ENCODE measurements at places on chromosomes 6 and 20.

- DNase-seq: no peak
Measured at GRCh38 chr6:12861603-12862002, 145.0 kb downstream of the PHACTR1 start.

DNA sequence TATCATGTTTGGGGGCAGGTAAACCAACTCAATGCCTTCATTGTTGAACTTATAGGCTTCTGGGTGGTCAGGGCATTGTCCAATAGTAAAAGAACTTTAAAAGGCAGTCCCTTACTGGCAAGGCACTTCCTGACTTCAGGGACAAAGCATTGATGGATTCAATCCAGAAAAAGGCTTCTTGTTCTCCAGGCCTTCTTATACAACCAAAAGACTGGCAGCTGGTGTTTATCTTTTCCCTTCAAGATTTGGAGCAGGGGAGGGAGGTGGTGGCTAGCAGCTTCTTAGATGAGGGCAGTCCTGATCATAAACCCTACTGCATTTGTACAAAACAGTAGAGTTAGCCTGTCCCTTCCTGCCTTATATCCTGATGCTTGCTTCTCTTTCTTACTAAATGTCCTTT, 57.5 kb downstream of the NCOA3 start:
- DNase-seq: no peak

- DNase-seq: no peak
Measured at GRCh38 chr6:27334141-27334540, 22.1 kb upstream of the POM121L2 start.

DNA sequence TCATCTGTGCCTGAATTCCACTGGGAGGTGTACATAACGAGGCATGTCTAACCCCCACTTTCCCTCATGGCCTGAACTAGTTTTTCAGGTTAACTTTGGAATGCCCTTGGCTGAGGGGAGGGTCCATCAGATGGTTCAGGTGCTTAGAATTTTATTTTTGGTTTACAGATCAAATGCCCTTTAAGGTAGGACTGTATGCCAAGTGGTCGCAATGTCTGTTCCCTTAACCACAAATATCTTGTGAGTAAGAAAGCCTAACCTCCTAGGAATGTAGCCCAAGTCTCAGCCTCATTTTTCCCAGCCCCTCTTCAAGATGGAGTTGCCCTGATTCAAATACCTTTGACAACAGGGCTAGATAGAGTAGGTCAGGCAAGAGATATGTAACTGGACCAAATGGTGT, 78.4 kb downstream of the RNASET2 start:
- no peak for DNase-seq

GRCh38 chr6:170176136-170176897, 114.6 kb downstream of the DLL1 start:
- DNase-seq: no peak

DNA sequence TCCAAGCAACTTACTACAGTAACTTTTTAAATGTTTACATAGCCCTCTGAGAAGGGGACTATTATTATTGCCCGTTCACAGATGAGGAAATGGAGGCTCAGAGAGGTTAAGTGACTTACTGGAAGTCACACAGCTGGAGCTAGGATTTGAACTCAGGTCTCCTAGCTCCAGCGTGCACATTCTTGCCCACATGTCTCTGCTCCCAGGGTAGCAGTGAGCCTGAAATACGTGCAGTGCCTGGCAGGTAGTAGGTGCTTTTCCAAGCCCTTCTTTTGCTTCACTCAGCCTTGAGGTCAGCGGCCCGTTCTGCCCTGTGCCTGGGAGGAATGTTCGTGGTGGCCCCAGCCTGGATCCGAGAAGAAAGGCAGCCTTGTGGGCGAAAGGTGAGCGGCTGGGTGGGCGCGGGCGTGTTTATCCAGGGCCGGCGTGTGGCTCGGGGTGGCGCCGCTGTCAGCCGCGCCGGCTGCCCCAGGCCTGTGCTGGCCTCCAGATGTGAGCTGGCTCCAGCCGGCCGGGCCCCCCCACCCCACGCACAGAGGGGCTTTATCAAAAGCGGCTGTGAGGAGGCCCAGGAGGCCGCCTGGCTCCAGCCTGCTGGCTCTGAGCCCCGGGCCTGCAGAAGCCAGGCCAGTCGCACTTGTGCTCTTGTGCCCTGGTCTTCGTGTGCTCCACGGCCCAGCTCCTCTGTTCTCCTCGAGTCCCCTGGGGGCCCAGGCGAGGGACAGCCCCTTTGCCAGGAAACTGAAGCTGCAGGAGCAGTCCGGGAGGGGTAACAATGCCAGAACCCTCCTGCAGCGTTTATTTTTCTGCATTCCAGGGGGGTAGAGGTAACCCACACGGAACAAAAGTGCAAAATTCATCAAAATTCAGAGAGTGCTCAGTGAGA, 58.1 kb downstream of the UBE2V1 start:
- no peak for DNase-seq

DNA sequence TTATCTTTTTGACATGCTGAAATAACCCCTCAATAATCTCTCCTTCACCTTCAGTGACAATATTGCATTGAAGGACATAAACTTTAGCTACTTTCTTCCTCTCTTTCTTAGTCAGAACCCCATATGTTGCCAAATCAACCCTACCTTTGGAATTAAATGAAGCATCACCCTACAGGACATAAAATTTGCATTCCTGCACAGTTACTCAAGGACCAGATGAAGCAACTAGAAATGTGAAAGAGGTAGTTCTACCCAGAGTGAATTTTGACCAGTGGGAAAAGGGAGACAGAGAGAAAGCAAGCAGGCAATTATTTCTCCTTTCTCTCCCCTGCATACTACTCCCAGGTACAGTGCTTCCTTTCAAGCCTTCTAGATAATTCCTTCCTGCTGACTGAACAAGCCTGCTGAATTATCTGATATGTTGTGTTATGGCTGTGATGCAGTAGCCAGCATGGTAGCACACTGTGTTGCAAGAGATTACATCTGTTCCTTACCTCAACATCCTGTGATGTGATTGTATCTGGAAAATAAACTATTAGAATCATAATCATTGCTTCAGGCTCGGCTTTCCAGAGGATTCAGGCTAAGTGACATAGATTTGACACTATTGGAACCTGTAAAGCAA, 16.6 kb downstream of the TENT5A start:
- DNase-seq: no peak

- DNase-seq: no peak
Measured at GRCh38 chr6:117548797-117549301, 53.5 kb downstream of the GOPC start.

DNA sequence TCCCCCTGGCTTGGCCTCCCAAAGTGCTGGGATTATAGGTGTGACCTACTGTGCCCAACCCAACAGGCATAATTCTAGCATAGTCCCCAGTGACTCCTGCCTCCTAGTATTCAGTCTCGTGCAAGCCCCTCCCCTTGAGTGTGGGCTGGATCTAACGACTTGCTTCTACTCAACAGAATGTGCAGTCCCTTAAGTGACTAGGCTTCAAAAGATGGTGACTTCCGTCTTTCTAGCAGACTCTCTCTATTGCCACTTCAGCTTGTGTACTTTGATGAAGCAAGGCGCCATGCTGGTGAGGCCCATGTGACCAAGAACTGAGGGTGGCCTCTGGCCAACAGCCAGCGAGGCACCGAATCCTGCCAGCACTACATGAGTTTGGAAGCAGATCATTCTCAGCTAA, 109.6 kb upstream of the TRAF3IP2 start:
- DNase-seq: no peak

DNA sequence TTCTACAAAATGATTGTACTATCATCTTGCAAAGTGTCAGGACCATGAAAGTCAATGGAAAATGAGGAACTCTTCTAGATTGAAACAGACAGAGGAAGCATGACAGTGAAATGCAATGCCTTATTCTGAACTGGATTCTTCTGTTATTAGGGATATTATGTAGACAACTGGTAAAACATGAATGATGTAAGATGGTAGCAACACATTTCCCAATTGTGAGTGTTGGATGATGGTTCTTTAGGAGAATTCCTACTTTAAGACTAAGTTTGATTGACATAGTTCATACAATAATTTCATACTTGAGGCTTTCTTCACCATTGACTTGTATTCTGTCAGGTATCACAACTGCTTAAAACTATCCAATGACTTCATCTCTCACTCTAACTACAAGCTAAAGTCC, 4.5 kb downstream of the UBE3D start:
- DNase-seq: no peak

DNA sequence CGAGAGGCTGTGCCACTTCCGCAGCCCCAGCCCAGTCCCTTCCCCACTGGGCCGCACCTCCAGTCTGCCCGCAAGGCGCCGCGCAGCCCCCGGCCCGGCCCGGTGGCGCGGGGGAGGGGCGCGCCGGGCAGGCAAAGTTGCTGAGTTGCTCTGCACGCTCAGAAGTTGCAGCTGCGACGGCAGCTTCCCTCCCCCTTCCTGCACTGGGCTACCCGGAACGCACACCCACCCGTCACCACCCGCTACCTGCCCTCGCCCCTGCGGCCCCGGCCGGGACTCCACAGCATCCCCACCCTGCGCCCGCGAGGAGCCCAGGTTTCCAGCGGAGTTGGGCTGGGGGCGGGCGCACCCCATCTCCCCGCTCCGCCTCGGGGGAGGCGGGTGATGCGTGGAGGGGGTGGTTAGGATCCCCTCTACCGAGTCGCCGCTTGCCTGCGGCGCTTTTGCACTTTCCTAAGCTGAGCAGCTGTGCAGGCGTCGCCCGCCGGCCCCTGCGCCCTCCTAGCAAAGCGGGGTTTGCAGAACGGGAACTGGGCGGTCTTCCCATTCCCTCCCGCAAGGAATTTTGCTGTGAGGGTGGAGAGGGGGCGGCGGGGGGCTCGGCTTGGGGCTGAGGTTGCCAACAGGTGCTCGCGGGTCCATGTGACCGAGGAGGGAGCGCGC, 55.9 kb upstream of the RREB1 start:
- DNase-seq: peak; percentile 28

DNA sequence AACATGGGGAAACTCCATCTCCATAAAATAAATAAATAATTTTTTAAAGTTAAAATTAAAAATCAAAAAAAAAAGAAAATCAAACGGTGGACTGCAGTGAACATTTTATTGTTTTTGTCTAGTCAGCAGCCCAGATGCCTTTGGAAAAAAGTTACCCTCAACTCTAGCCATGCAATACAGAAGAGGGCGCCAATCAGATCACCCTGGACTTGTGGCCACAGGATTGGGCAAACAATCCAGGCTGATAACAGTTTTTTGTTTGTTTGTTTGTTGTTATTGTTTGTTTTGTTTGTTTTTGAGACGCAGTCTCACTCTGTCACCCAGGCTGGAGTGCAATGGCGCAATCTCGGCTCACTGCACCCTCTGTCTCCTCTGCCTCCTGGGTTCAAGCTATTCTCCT, 30.5 kb upstream of the NELFCD start:
- no peak for DNase-seq

DNA sequence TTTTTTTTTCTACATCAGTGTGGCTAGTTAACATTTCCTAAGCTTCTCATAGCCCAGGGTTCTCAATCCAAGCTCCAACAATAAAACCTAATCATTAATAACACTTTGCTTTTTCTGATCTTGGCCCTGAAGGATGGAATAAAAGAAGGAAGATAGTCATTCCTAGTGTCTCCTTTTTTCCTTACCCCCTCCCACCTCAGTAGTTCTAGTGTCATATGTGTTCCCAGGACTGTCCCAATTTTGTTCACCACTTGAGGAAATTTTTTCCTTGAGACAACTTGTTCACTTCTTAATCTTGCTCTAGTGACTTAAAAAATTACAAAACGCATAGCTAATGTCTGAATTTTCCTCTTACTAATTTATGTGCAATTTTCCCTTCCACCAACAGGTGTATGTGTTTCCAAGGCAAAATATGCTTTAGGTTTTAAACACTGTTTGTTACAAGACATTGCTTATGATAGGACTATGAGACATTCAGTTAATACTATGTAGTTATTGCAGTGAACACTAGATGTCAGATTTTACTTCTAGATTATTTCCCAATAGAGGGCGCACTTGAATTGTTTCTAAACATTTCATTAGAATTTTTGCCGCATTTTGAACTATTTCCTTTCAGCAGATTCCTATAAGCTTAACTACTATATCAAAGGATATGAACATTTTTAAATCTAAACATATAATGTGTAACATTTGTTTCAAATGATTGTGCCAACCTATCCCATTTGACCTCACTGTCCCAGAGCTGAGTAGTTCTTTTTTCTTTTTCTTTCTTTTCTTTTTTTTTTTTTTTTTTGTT, 18.5 kb upstream of the C6orf141 start:
- no peak for DNase-seq

DNA sequence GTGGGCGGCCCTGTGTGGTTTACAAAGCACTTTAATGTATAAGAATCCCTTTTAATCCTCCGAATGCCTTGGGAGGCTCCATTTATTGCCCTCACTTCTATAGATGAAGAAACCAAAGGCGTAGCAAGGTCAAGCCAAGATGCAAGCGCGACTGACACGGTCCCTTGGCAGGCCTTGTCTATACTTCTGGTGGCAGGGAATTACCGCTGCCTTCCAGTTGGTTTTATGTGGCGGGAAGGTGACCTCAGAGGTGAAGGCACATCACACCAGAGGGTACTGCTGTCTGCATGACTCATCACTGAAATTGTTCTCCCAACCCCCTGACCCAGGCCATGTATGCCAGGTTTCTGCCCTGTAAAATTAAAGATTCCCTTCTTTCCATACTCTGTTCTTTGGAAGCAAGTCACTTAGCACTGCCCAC, 36.1 kb upstream of the NAA20 start:
- DNase-seq: no peak

GRCh38 chr6:56932910-56933477, 21.9 kb upstream of the BEND6 start:
- no peak for DNase-seq

GRCh38 chr20:31669876-31670275, 32.2 kb downstream of the COX4I2 start:
- no peak for DNase-seq

DNA sequence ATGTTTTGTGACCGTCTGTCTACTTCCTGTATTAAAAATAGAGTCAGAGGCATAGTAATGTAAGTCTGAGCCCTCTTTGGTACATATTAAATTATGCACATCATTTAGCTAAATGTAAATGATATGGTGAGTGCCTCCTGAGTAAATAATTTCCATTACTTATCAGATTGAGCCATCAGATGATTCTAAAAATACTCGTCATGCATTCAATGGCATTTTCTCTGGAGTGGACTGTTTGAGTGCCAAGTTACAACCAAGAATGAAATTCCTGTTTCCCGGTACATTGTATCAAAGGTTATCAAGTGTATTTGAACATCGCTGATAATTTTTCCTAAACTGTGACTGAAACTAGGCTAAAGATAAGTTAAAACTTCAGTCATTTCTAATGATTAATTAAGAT, 81.0 kb downstream of the AKAP7 start:
- DNase-seq: no peak

GRCh38 chr20:49693435-49694171, 20.1 kb downstream of the B4GALT5 start:
- no peak for DNase-seq

- DNase-seq: peak; percentile 56
Measured at GRCh38 chr6:125906158-125906998, 50.2 kb upstream of the HINT3 start.

- no peak for DNase-seq
Measured at GRCh38 chr6:166820483-166820882, 135.9 kb downstream of the RNASET2 start.
